AML-193 (cell line): ENCODE measurements at places on chromosomes 12 and 14.

DNA sequence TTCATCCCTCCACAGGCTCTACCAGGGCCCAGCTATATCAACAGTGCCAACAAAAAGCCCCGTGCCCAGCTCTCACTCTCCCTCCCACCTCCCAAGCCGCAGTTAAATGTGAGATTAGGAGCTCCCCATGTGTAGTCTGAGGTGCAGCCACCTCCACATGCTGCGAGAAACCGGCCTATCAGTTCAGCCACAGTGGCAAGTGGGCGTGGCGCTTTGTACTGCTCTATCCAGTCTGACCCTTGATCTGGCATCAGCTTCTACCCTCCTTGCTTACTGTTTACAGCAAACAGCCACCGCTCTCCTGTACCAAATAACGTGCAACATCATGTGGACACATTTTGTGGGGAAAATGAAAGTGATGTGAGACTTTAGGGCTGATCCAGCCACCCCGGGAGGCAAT lies 1.7 kb downstream of the PLEK2 start:
- DNase-seq = no peak

DNA sequence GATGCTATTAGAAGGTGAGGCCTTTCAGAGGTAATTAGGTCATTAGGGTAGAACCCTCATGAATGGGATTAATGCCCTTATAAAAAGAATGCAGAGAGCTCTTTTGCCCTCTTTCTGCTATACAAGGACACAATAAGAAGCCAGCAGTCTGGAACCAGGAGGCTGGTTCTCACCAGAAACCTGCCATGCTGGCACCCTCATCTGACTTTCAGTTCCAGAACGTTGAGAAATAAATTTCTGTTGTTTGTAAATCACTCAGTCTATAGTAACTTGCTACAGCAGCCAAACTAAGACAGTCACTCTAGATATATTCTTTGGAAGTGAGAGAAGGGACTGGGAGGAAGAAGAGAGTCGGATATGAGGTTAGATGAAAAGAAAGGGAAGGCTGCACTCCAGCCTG lies 125.0 kb upstream of the MYF6 start:
- no peak for DNase-seq

- DNase-seq = no peak
These were observed 15.7 kb downstream of the CLEC4C start for GRCh38 chr12:7731486-7731885.

DNA sequence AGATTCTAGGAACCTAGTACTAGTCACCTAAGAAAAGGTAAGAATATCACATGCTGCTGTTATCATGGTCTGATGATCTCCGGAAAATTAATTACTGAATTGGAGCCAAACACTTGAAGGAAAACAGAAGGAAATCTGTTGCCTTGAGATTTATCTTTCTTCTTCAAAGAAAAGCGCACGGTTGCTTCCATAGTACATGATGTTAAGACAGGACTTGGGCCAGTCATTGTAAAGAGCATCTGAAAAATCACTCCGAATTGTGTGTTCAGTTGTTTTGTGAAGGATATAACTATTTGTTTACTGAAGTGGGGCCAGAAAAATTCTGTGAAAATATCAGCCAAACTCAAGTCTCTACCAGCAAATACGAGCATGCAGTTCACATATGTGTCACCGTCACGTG lies 134.9 kb upstream of the FOXN3 start:
- DNase-seq = no peak

DNA sequence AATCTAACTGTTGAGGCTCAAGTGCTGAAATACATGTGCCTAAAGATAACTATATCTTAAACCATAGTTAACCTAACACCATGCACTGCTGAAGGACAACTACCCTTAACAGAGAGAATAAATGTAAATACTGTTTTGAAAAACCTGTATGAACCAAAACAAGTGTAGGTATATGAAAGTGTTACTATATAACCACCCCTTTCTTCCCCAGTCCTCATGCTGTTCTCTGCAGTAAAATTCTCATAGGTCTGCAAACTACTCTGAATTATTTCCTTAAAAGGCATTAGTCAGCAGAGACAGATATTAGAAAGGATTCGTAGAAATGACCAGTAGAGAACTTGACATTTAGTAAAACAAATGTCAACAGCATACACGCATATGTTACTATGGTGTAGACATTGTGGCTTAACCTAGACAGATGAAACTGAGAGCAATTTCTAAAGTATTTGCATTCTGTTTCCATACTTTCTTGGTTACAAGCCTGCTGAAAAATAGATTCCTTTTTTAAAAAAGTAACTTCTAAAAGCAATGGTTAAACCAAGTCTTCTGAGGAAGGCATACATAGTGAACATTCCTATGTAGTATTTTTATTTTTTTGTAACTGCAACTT lies 13.9 kb downstream of the CSRP2 start:
- DNase-seq = no peak
